ENCODE measurements at places on chromosomes 5 and 9.

DNA sequence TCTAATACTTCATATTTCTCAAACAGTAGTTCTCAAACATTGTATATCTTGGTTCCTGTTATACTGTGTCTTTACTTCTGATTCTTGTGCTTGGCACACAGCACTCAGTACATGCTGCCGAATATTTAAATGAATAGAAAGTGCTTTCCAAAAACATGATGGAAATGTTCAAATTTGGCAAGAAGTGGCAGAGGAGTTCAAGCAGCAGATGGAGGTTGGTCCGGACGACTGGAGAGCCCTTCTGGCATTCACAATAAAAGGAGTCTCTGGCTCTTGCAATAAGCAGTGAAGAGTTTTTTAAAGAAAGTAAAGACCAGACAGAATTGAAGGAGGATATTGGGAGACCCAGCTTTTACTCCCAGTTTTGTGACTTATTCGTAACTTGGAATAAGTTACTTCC, 36.3 kb downstream of the TSTD2 start:
- no peak for DNase-seq

DNA sequence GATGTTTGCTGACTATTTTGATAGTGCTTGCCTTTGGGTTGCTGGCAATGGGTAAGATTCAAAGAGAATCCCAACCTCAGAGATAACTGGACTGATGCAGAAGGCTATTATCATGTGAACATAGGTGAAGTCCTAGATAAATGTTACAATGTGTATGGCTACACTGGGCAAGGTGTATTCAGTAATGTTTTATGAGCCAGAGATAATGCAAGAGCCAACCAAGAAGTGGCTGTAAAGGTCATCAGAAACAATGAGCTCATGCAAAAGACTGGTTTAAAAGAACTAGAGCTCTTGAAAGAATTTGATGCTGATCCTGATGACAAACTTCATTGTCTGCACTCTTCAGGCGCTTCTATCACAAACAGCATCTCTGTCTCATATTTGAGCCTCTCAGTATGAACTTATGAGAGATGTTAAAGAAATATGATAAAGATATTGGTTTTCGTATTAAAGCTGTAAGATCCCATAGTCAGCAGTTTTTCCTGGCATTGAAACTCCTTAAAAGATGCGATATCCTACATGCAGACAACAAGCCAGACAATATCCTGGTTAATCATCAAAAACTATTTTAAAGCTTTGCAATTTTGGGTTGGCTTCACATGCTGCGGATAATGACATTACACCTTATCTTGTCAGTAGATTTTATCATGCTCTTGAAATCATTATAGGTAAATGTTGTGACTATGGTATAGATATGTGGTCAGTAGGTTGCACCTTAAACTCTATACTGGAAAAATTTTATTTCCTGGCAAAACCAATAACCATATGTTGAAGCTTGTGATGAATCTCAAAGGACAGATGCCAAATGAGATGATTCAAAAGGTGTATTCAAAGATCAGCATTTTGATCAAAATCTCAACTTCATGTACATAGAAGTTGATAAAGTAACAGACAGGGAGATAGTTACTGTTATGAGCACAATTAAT, 41.9 kb upstream of the TNFSF15 start:
- DNase-seq, result no peak

- DNase-seq, result no peak
Observed at GRCh38 chr5:33526755-33527154, 86.0 kb downstream of the TARS1 start.

DNA sequence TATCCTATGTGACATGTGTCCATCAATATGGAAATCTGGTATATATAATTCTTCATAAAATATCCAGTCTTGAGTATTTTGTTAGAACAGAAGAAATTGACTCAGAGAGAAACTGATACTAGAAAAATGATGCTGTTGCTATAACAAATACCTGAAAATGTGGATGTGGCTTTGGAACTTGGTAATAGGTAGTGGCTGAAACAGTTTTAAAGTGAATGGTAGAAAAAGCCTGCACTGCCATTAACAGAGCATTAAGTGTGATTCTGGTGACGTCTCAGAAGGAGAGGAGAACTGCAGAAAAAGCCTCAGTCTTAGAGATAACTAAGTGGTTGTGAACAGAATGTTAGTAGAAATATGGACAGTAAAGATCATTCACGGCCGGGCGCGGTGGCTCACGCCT, 634.9 kb upstream of the ZNF608 start:
- no peak for DNase-seq

DNA sequence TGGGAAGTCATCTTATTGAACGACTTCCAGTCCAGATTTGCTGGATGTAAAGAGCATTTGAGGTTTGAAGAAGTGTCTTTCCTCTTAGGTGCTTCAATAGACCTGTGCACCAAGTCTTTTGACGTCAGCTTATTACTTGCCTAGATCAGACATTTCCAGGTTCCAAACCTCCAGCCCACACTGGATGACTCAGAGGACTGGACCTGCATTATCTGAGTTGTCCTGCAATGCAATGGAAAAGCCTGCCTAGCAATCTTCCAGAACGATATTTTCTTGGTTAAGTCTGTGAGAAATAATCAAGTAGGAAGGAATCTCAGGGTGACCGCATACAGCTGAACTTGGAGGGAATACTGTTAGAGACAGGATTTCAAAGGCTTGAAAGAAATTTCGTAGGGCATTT, 147.2 kb upstream of the MOCS2 start:
- DNase-seq, result no peak

- no peak for DNase-seq
Observed at GRCh38 chr5:159353661-159354252, 23.5 kb upstream of the IL12B start.

DNA sequence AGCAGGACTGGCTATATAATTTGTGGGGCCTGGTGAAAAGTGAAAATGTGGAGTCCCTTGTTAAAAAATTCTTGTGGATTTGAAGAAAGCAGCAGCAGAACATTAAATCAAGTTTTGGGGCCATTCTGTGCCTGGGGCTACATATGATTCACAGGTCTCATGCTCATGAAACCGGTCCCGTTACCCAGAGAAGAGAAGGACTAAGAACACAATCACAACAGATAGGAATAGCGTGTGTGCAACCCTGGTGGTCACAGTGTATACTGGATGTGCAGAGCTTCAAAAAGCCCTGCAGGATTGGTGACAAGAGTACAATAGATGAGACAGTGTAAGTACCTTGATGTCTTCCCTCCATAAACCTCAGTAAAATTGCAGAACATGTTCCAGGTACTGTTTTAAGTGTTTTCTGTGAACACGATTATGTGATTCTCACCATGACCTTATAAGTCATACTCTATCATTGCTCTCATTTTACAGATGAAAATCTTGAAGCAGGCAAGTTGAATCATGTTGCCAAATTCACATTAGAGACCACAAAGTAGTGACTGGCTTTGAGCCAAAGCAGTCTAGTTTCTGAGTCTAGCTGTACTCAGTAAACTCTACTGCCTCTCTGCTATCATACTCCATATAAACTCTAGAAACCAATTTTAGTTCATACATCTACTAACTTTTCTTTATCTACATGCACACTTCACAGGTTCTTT, 636.5 kb downstream of the TAF11L14 start:
- DNase-seq, result no peak

DNA sequence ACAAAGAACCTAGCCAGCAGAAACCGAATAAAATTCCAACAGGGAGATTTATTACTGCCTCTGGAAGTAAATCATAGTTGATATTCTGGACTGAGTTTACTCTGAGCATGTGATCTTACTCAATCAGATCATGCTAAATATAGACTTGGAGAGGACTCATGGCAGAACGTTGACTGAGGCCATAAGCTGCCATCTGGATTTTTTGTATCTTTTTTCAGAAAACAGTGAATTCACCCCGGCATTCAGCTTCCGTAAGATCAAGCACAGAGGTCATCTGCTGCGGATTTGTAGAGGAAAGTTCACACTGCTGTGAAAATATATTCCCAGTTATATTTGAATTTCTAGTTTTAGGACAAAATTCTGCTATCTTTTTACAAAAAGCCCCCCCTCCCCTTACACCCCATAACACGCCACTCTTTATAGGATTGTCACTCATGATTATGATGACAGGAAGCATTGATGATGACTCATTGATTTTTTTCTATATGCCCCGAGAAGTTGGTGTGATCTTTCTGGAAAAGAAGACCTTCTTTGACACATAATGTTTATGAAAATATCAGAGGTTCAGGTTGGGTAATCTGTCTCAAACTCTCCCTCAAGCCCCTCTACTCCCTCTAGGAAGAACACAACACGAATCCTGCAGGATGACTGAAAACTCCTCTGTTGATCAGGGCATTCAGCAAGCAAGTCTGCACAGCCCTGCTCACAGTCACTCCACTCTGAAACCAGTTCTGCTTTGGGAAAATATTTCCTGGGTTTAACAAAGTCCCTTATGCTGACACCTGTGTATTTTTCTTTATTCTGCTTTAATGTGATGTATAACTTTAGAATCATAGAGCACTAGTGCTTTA, 70.8 kb downstream of the NXNL2 start:
- no peak for DNase-seq

DNA sequence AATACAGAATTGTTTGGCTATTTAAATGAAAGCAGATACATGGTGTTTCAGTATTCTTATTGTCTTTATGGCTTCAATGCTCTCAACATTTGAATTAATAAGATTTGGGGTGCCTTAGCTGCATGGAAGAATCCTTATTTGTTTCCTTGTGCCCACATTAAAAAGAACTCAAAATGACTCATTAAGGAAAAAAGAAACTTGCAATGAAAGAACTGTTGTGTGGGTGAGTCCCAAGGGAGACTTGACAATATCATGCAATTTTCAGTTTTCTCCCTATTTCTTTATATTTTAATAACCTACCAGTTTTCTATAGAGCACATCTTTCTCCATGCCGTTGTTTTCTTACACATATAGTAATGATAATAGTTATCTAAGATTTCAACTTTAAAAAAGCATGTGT, 404.0 kb downstream of the PDE4D start:
- DNase-seq, result no peak

DNA sequence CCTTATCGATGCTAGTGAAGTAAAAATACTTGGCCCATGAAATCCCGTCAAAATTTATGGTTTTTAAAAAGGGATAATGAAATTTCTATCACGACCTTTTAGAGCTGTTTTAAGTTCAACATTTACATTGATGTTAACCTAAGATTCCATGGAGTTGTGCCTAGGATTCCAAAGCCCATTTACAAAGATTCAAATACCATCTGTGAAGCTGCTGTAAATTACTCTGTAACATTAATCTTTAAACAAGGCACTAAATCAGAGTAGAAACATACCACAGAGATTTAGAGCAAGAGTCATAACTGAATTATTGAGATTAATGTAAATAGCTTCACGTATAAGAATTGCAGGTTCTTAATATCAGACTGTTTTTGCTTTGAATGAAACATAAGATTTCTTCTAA, 17.7 kb downstream of the POU5F2 start:
- DNase-seq, result no peak

DNA sequence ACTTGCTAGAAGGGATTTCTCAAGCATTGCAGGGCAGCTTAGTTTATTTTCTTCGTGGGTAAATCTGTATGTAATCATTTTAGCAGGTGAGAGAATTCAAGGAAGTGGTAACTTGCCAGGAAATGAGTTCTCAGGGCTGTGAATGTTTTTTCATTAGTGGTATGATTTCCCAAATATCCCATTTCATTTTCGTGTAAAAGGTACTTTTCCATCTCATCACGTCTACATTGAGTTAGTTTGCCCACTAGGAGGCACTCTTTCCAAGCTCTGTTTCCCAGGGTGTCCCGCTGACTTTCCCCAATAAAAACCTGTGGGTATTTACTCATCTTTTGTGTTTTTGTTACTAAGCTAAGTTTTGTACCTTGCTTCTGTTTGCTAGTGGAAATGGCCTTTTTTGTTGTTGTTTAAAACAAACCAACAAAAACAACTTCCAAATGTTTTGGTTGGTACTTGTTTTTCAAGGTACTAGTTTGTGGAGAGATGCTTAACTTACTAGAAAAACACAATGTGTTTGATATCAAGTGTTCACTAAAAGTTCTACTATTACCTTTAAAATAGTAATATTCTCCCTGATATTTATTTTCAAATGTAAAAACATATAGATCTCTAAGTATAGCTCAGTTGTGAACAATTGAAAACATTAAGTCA, 373.6 kb downstream of the ADGRV1 start:
- no peak for DNase-seq

DNA sequence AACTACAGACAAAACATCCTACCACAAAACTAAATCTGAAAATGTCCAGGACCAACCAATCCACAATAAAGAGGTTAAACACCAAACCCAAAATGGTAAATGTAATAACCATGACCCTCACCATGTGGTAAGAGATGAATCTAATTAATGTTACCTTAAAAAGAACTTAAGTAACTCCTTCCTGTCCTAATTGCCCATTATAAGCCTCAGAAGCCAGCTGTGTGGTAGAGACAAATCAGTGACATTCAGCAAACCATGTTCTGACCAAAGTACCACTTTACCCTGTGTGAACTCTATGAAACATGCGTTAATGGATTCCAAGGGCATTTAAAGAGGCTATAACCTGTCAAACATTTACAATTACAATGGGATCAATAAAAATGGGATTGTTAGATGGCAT, 25.0 kb downstream of the LPAR1 start:
- no peak for DNase-seq

GRCh38 chr9:91177661-91178280, 183.9 kb downstream of the AUH start:
- DNase-seq, result no peak

DNA sequence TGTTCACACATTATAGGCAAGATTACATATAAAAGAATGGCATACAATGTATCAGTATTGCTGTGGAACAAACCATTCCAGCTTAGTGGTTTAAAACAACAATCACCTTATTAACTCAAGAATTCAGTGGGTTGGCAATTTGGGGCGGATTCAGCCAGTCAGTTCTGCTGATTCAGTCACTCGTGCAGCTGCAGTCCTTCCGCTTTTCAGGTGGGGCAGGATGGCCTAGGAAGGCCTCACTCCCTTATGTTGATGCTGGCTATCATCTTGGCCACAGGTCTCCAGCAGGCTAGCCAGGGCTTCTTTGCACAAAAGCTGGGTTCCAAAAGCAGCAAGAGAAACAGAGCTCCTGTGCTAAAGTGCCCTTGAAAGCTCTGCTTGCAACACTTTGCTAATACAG, 150.6 kb downstream of the MCTP1 start:
- DNase-seq, result no peak

GRCh38 chr9:38445154-38446043, 21.1 kb upstream of the IGFBPL1 start:
- DNase-seq, result no peak

DNA sequence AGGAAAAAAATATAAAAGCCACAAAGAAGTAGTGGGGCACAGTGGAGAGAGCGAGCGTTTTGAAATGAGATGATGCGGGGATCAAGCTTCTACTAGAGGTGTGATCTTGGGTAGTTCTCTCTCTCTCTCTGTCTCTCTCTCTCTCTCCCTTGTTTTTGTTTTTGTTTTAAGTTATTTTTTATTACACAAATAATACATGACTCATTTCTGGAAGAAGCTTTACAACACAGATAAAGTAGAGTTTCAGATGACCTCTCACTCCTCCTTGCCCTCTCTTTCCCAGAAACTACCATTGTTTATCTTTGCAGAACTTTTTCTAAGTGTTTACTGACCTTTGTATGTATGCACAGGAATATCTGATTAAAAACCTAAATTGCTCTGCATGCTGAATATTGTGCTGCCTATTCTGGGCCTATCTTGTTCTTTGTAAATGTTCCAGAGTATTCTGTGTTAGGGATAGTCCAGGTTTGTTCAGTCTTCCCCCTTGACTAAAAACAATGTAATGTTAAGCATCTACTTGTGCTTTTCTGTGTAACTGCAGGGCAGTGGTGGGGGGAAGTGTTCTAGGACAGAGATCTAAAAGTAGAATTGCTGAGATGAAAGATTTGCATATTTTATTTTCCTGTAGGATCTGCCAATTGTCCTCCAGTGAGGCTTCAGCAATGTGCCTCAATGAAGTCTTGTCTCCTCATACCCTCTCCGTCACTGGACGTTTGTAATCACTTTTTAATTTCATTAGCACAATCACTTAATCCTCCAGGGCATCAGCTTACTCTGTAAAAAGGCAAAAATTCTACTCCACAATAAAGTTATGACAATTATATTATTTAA, 52.0 kb downstream of the FYB1 start:
- DNase-seq, result peak; percentile 58
